ENCODE measurements at places on chromosomes 5 and 9. TPM values are rescaled to one million over a fixed set of nuclear protein-coding genes. Genes with fewer than 3 reads are reported as not detected.

The AK8 gene
- 0.63 TPM for total RNA-seq

The KIF20A gene
- total RNA-seq: 39.9 TPM

GRCh38 chr9:2816476-2817141 lies 27.3 kb downstream of the PUM3 start:
- peaks cover 20% of the 10 kb centered on the region for H3K4me1 ChIP-seq
- no peak for DNase-seq
- H3K4me3 ChIP-seq: no peak overlapping the region
- H3K27ac ChIP-seq: peak overlapping the region; percentile 16

DNA sequence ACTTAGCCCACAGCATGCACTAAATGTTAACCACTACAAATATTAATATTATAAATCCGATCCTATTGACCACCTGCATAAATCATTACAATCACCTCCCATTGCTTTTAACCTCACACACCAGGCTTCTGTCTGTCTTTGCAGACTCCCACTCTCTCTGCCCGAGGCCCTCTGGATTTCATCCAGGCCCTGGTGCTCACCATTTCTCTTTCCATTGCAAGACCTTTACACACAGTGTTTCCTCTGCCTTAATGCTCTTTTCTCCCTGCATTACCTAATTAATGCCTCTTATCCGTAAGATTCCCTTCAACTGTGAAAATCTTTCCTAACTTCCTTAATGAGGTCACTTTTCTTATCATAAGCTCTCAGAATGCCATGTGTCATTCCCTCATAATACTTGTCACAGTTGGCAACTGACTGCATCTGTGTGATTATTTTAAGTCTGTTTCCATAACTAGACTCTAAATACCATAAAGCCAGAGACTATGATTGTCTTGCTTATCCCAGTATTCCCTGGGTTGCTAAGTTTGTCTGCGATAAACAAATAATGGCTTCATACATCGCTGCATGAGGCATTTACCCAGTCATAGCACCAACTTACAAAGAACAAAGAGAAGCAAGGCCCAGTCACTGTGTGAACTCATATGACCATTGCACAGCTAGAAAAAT lies 155.1 kb downstream of the CCDC192 start:
- no peak for DNase-seq
- H3K27me3 ChIP-seq: peaks cover 9% of the 10 kb centered on the region
- H3K4me3 ChIP-seq: no peak overlapping the region
- H3K27ac ChIP-seq: no peak overlapping the region
- peaks cover 9% of the 10 kb centered on the region for H3K4me1 ChIP-seq
- H3K36me3 ChIP-seq: peaks cover 1% of the 10 kb centered on the region

DNA sequence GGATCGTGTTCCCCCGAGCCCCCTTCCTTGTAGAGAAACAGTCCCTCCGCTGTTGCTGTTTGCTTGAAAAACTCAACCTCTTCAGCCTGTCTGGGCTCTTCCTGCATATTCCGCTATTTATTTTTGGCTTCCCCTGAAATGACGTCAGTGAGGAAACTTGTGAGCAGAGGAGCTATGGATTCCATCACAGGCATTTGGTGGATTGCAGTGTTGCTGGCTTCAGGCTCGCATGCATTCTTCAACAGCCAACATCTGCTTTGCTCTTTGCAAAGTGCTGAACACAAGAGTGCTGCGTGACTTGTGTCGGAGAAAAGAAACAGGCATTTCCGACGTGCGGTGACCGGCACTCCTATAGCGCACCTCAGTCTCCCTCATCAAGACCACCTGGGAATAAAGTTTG lies 232.7 kb downstream of the RFK start:
- no peak overlapping the region for H3K4me3 ChIP-seq
- H3K36me3 ChIP-seq: no peaks in the 10 kb centered on the region
- no peaks in the 10 kb centered on the region for H3K27me3 ChIP-seq
- H3K4me1 ChIP-seq: no peaks in the 10 kb centered on the region
- H3K27ac ChIP-seq: no peak overlapping the region
- DNase-seq: no peak

DNA sequence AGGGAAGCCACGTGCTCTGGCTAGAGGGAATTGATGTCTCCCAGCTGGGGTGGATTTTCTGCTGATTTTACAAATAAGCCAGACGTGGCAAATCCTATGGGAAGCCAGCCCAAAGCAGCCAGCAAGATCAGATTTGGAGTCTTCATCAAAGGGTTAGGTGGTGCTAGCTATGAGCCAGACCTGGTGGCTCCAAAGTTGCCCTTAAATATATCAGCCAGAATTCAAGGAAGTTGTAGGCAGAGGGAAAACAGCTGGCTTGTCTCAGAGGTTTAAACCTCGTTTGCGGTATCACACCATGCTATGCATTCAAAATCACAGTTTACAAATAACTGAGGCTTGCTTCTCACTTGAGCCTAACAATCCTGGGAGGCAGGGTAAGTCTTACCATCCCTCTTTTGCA lies 313.2 kb downstream of the MLLT3 start:
- no peak overlapping the region for H3K27ac ChIP-seq
- peaks cover 19% of the 10 kb centered on the region for H3K4me1 ChIP-seq
- H3K27me3 ChIP-seq: no peaks in the 10 kb centered on the region

- DNase-seq: peak; percentile 86
- peaks cover 6% of the 10 kb centered on the region for H3K36me3 ChIP-seq
- peak within 1 kb of the TSS; percentile 93 for H3K27ac ChIP-seq
- H3K4me1 ChIP-seq: peaks cover 75% of the 10 kb centered on the region
- no peaks in the 10 kb centered on the region for H3K27me3 ChIP-seq
- H3K4me3 ChIP-seq: peak within 1 kb of the TSS; percentile 95
These were observed at the start of gene CYFIP2 for GRCh38 chr5:157265714-157266285. TSS of gene CYFIP2 (plus strand) at chr5:157266123. CDS start at chr5:157285362, 19,239 bp downstream.

DNA sequence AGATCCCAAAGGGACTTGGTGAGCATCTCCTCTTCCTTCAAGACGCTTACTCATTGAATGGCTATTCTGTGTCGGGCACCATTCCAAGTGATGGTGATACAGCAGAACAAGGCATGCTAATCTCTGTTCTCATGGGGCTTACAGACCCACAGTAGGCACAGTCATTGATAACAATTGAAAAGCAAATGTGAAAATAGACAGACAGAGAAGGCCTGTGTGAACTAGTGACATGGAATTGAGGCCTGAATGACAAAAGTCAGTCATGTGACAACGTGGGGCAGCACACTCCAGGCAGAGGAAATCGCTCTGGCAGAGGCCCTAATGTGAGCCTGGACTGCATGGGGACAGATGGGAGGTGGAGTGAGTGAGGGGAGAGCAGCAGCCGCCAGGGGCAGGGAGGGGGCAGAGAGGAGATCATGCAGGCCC lies 70.7 kb upstream of the CPLX2 start:
- no peaks in the 10 kb centered on the region for H3K4me1 ChIP-seq
- no peak overlapping the region for H3K4me3 ChIP-seq
- peaks cover 2% of the 10 kb centered on the region for H3K36me3 ChIP-seq
- no peak overlapping the region for H3K27ac ChIP-seq
- DNase-seq: no peak

DNA sequence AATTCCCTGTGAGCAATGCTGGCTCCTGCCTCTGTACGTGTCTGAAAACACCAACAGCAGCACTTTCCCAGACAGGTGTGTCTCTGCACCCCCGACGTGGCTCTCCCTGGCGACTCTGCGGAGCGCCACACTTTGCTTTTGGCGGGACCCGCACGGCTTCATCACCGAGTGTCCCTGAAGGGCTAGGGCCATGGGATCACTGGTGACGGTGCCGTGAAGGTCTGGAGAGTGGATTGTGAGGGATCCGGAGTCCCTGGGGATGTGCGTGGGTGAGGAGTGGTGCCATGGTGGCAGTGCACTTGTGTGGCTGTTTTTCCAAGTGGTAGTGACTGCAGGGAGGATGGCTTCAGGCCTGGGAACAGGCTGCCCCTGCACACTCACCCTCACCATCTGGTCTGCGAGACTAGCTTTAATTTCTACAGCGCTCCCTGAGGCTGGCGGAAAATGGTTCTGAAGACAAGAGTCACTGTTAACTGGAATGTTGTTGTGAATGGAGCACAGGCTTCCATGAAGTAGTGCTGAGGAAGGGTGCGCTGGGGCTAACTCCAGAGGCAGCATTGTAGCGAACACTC lies 3.2 kb downstream of the NKD2 start:
- H3K4me3 ChIP-seq: no peak overlapping the region
- H3K27ac ChIP-seq: no peak overlapping the region
- H3K36me3 ChIP-seq: no peaks in the 10 kb centered on the region
- peaks cover 38% of the 10 kb centered on the region for H3K27me3 ChIP-seq
- no peak for DNase-seq

- no peak overlapping the region for H3K4me3 ChIP-seq
- H3K4me1 ChIP-seq: no peaks in the 10 kb centered on the region
- peaks cover 13% of the 10 kb centered on the region for H3K36me3 ChIP-seq
- H3K27ac ChIP-seq: no peak overlapping the region
These were observed 85.2 kb downstream of the ARSB start for GRCh38 chr5:78899922-78900362.

DNA sequence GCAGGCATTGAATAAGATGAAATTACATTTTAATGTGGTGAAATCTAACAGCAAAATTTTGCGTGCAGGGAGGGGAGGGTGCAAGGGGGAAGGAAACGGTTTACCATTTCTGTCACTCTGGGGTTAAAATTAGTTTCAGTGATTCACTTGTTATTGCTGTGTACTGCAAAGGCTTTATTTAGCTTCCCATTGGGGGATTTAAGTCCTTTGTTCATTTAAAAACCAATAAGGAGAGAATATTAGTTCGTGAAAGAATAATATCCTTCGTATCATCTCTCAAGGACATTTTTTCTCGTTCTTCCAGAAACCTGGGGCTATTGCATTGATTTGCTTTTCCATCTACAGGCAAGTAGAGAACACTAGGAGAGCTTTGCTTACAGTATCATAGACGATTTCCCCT lies 667.8 kb upstream of the RGMB start:
- DNase-seq: no peak
- no peaks in the 10 kb centered on the region for H3K4me1 ChIP-seq

DNA sequence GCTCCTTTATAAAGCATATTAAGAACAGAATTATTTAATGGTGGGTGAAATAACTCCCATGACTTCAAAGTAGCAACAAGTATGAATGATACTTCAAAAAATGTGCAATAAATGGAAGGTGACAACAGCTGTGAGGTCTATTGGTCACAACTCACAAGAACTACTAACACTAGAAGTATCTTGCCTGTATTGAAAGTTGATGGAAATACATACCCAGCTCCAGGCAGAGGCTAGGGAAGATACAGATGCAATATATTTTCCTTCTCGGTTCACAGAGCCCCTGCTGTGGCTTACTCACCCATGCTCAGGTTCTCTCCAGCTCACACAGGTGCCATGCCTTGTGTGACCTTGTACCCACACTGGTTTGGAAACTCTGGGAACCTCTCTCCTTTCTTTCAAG lies 133.8 kb downstream of the LIFR start:
- no peaks in the 10 kb centered on the region for H3K4me1 ChIP-seq
- H3K27ac ChIP-seq: no peak overlapping the region
- no peak for DNase-seq
- no peak overlapping the region for H3K4me3 ChIP-seq

DNA sequence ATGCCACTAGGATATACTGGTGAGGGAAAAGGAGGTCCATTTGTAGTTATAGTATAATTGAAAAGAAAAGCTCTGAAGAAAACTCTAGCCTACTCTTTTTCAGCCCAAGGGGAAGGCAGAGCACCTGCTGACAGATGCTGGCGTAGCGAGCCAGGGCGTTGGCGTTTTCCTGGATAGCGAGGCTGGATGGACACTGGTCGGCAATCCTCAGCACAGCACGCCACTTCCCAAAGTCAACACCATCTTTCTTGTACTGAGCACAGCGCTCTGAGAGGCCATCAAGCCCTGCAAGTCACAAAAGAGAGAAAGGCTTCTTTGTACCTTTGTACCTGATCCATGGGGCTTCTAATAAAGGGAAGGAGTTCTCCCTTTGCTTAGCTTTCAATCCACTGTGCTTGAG lies 8.2 kb downstream of the ALDOB start:
- peaks cover 6% of the 10 kb centered on the region for H3K36me3 ChIP-seq
- DNase-seq: no peak
- no peak overlapping the region for H3K27ac ChIP-seq
- H3K4me1 ChIP-seq: no peaks in the 10 kb centered on the region

DNA sequence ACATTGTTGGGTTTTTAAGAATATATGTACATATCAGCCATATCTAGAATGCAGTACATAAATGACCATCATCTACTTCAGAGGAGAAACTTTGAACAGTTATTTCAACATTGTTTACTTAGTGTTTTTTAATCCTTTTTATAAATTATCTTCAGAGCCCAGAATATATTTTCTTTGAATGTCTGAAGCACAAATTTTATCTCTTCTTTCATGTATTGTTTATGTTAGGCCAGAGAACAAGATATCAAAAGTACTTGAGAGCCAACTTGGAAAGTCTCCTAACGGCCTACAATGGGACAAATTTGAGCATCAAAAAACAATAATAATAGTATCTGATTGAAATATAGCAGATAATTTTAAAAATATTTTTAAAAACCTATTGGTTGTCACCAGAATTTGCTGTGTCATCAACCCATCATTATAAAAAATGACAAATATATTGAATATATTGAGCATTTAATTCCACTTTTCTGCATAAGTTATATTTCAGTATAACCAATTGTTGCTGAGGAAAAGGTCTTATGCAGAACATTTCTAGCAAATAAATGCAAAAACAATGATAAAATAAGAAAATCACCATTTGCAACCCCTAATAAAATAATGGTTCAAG lies 67.5 kb upstream of the CCNG1 start:
- no peak overlapping the region for H3K27ac ChIP-seq
- no peak for DNase-seq
- no peaks in the 10 kb centered on the region for H3K4me1 ChIP-seq
- no peaks in the 10 kb centered on the region for H3K36me3 ChIP-seq

DNA sequence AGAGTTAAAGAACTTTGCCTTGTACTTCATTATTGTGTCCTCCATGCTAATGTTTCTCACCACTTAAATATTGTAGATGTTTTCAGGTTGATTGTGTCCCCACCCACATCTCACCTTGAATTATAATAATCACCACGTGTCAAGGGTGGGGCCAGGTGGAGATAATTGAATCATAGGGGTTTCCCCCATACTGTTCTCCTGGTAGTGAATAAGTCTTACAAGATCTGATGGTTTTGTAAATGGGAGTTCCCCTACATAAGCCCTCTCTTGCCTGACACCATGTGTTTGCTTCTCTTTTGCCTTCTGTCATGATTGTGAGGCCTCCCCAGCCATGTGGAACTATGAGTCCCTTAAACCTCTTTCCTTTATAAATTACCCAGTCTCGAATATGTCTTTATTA lies 248.3 kb downstream of the FBXL7 start:
- no peak for DNase-seq
- no peaks in the 10 kb centered on the region for H3K27me3 ChIP-seq
- no peak overlapping the region for H3K27ac ChIP-seq
- H3K36me3 ChIP-seq: peaks cover 4% of the 10 kb centered on the region
- H3K4me1 ChIP-seq: no peaks in the 10 kb centered on the region
